ENCODE measurements at places on chromosomes 6 and 20.

DNA sequence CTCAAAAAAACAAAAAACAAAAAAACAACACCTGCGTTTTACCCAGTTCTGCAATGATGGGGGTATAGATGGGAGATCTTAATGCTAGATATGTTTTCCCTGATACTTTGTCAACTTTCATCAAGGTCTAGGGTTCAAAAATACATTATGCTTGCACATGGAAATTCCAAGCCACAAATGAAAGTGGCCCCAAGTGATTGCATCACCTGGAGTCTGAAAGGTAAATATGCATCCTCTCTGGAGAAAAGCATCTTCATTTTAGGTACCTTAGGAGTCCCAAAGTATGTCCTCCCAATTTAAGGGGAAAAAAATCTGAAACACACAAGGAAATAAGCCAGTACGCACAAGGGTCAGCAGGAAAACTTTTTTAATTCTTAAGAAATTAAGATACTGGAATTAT, 12.6 kb upstream of the ZC3H12D start:
- no peaks in the 10 kb centered on the region for H3K27me3 ChIP-seq
- H3K27ac ChIP-seq, result peak overlapping the region; percentile 92
- H3K36me3 ChIP-seq, result peaks cover 24% of the 10 kb centered on the region
- peaks cover 91% of the 10 kb centered on the region for H3K4me1 ChIP-seq

GRCh38 chr6:136958168-136958567, 36.1 kb downstream of the SLC35D3 start:
- peaks cover 5% of the 10 kb centered on the region for H3K4me1 ChIP-seq
- DNase-seq, result no peak
- no peak overlapping the region for H3K27ac ChIP-seq
- H3K36me3 ChIP-seq, result no peaks in the 10 kb centered on the region
- peaks cover 11% of the 10 kb centered on the region for H3K27me3 ChIP-seq
- H3K4me3 ChIP-seq, result no peak overlapping the region

- H3K27ac ChIP-seq, result peak overlapping the region; percentile 91
- H3K4me1 ChIP-seq, result peaks cover 86% of the 10 kb centered on the region
- H3K36me3 ChIP-seq, result peaks cover 42% of the 10 kb centered on the region
- peak; percentile 72 for DNase-seq
- H3K27me3 ChIP-seq, result no peaks in the 10 kb centered on the region
These were observed 73.1 kb downstream of the HIVEP2 start for GRCh38 chr6:142871910-142872331.

- H3K36me3 ChIP-seq, result no peaks in the 10 kb centered on the region
- no peak overlapping the region for H3K4me3 ChIP-seq
- H3K27ac ChIP-seq, result no peak overlapping the region
- H3K4me1 ChIP-seq, result peaks cover 18% of the 10 kb centered on the region
These were observed 10.4 kb downstream of the CALHM6 start for GRCh38 chr6:116471531-116471930.

- DNase-seq, result no peak
- no peak overlapping the region for H3K4me3 ChIP-seq
- no peak overlapping the region for H3K27ac ChIP-seq
- no peaks in the 10 kb centered on the region for H3K4me1 ChIP-seq
- H3K36me3 ChIP-seq, result no peaks in the 10 kb centered on the region
These were observed 74.3 kb downstream of the ADGRG6 start for GRCh38 chr6:142376115-142376514.

GRCh38 chr6:145863988-145864616, 49.5 kb upstream of the FBXO30 start:
- H3K4me3 ChIP-seq, result no peak overlapping the region
- H3K27me3 ChIP-seq, result no peaks in the 10 kb centered on the region
- peaks cover 9% of the 10 kb centered on the region for H3K36me3 ChIP-seq
- no peak for DNase-seq
- no peak overlapping the region for H3K27ac ChIP-seq
- peaks cover 29% of the 10 kb centered on the region for H3K4me1 ChIP-seq

DNA sequence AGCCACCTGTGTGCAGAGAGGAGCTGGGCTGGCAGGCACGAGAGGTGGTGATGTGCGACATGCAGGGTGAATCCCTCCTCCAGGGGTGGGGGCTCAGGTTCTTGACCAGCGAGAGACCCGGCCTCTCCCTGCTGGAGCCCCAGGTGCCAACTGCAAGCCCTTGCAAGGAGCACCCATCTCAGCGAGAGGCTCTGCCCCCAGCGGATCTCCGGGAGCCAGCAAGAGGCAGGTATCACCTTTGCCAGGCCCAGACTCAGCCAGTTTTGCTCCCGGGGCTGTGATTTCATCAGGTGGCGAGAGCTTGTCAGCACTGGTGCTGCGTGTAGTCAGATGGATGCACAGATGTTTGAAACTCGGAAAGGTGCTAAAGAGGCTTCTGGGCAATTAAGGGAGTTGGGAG, 87.7 kb downstream of the TFAP2C start:
- H3K4me3 ChIP-seq, result no peak overlapping the region
- no peaks in the 10 kb centered on the region for H3K36me3 ChIP-seq
- no peaks in the 10 kb centered on the region for H3K4me1 ChIP-seq
- DNase-seq, result no peak
- H3K27ac ChIP-seq, result no peak overlapping the region
- peaks cover 5% of the 10 kb centered on the region for H3K27me3 ChIP-seq

GRCh38 chr20:25525867-25526266, 59.5 kb downstream of the NINL start:
- no peak for DNase-seq
- no peak overlapping the region for H3K27ac ChIP-seq
- H3K27me3 ChIP-seq, result no peaks in the 10 kb centered on the region
- H3K4me1 ChIP-seq, result no peaks in the 10 kb centered on the region

DNA sequence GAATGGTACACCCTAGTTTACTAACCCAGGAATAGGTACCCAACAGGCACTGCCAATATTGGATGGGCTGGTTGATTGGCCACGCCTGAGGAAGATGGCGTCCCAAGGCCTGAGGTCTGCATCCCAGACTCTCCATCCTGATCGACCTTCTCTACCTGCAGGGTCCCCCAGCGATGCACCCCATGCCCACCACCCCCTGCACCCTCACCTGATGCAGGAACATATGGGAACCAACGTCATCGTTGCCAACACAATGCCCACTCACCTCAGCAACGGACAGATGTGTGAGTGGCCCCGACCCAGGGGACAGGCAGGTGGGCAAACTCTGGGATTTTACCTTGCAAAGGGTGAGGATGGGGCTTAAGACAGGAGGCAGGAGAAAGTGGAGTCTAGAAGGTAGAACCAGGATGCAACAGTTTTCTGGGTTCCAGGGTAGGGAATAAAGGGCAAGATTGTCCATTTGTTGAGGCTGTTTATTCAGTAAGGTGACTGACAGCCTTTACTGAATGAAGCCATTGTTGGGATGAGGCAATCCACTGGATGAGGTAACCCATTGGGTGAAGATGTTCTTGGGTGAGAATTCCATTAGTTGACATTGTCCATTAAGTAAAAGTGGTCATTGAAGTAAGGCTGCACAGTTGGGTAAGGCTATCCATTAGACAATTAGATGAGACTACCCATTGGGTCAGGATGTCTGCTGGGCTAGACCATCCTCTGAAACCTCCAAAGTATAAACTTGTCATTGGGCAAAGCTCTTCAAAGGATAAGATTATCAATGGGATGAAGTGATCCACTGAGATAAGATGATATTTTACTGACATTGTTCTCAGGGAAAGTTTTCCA, 47.3 kb upstream of the TTPAL start:
- no peak overlapping the region for H3K27ac ChIP-seq
- peaks cover 7% of the 10 kb centered on the region for H3K27me3 ChIP-seq

GRCh38 chr20:24950836-24951525, 1.9 kb downstream of the CST7 start:
- H3K27me3 ChIP-seq, result no peaks in the 10 kb centered on the region
- no peak for DNase-seq
- no peak overlapping the region for H3K4me3 ChIP-seq
- H3K27ac ChIP-seq, result no peak overlapping the region
- peaks cover 24% of the 10 kb centered on the region for H3K36me3 ChIP-seq

- H3K4me1 ChIP-seq, result peaks cover 80% of the 10 kb centered on the region
- no peak for DNase-seq
- no peaks in the 10 kb centered on the region for H3K27me3 ChIP-seq
These were observed 92.4 kb downstream of the GJA10 start for GRCh38 chr6:89986650-89987074.

DNA sequence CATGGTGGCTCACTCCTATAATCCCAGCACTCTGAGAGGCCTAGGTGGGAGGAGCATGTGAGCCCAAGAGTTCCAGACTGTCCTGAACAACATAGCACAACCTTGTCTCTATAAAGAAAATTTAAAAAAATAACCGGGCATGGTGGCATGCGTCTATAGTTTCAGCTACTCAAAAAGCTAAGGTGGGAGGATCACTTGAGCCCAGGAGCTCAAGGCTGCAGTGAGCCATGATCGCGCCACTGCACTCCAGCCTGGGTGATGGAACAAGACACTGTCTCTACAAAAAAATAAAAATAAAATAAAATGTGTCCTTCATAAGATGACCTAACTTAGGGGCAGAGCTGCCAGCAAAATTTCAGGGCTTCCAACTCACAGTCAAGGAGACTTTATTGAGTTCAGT, 12.6 kb downstream of the ID4 start:
- H3K4me3 ChIP-seq, result no peak overlapping the region
- no peak for DNase-seq
- H3K27ac ChIP-seq, result no peak overlapping the region
- H3K4me1 ChIP-seq, result no peaks in the 10 kb centered on the region
- no peaks in the 10 kb centered on the region for H3K36me3 ChIP-seq

DNA sequence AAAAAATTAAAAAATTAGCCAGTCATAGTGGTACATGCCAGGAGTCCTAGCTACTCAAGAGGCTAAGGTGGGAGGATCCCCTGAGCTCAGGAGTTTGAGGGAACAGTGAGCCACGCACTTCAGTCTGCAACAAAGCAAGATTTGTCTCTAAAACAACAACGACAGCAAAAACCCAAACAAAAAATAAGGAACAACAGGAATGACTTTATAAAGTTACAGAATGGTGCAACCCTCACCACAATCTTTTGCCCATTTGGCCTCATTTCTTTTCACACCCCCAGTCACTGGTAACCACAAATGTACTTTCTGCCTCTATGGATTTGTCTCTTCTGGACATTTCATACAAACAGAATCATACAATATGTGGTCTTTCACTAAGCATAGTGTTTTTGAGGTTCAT, 16.7 kb upstream of the ZFAND3 start:
- peaks cover 4% of the 10 kb centered on the region for H3K4me1 ChIP-seq
- H3K27ac ChIP-seq, result no peak overlapping the region
- no peaks in the 10 kb centered on the region for H3K27me3 ChIP-seq
- no peaks in the 10 kb centered on the region for H3K36me3 ChIP-seq
- no peak for DNase-seq
- H3K4me3 ChIP-seq, result no peak overlapping the region

All from activated CD4-positive, alpha-beta T cell treated with anti-CD3 and anti-CD28 coated beads for 36 hours (primary cell).